Dermis blood vessel endothelial cell (primary cell): ENCODE measurements at places on chromosomes 2 and 18. TPM values are rescaled to one million over a fixed set of nuclear protein-coding genes. Genes with fewer than 3 reads are reported as not detected.

Gene NT5DC4
- not detected in 2 replicates for total RNA-seq

Gene ANKRD29
- 4.1 and 4.2 TPM in 2 replicates for total RNA-seq

Gene INHBB
- total RNA-seq = 8.5 and 11.8 TPM in 2 replicates

Gene SATB2
- 0.33 and 0.85 TPM in 2 replicates for total RNA-seq

Gene PIKFYVE
- total RNA-seq = 33.2 and 36.3 TPM in 2 replicates

Gene TEX44
- total RNA-seq = not detected in 2 replicates

Gene ACMSD
- 0.09 and 0.34 TPM in 2 replicates for total RNA-seq

Gene PLCD4
- 1.7 and 4.7 TPM in 2 replicates for total RNA-seq

Gene IMPA2
- 7.5 and 14.6 TPM in 2 replicates for total RNA-seq

Gene RTP5
- total RNA-seq = not detected in 2 replicates

Gene C2orf74
- 17.2 and 18.6 TPM in 2 replicates for total RNA-seq

Gene ATF2
- 56.8 and 66.5 TPM in 2 replicates for total RNA-seq

Gene CIB4
- not detected in 2 replicates for total RNA-seq

Gene ATP6V1C2
- 0.14 and 0.17 TPM in 2 replicates for total RNA-seq

Gene DNER
- 0.05 TPM in 1 of 2 replicates, not detected in the other for total RNA-seq

Gene PSTPIP2
- total RNA-seq = 0.56 and 0.68 TPM in 2 replicates

Gene LIMS2
- 20.1 and 23.8 TPM in 2 replicates for total RNA-seq

Gene RSAD2
- total RNA-seq = 0.28 and 1.2 TPM in 2 replicates

Gene B3GNT7
- 12.1 and 13.6 TPM in 2 replicates for total RNA-seq

Gene SAG
- 0.19 TPM in 1 of 2 replicates, not detected in the other for total RNA-seq

Gene STPG4
- total RNA-seq = 0.14 TPM in 1 of 2 replicates, not detected in the other

Gene TUBA3E
- not detected in 2 replicates for total RNA-seq

Gene CRYGC
- not detected in 2 replicates for total RNA-seq

Gene FSHR
- not detected in 2 replicates for total RNA-seq

Gene CD8B
- not detected in 2 replicates for total RNA-seq

Gene ACVR2A
- total RNA-seq = 5.7 and 7.5 TPM in 2 replicates

Gene EIF2AK2
- 18.9 and 33.2 TPM in 2 replicates for total RNA-seq

Gene C2orf42
- 14.3 and 25.5 TPM in 2 replicates for total RNA-seq

Gene PLA2R1
- 17.0 and 32.3 TPM in 2 replicates for total RNA-seq

Gene KCNG2
- 0.51 and 0.93 TPM in 2 replicates for total RNA-seq

Gene ARL5A
- 134 and 161 TPM in 2 replicates for total RNA-seq

Gene TFPI
- total RNA-seq = 1,082 and 1,146 TPM in 2 replicates
